Mesothelial cell of epicardium (in vitro differentiated cells): ENCODE measurements at places on chromosomes 4 and X. TPM values are rescaled to one million over a fixed set of nuclear protein-coding genes. Genes with fewer than 3 reads are reported as not detected.
A peak's percentile ranks its signal among the peaks of the same experiment; 100 is the strongest.

DNA sequence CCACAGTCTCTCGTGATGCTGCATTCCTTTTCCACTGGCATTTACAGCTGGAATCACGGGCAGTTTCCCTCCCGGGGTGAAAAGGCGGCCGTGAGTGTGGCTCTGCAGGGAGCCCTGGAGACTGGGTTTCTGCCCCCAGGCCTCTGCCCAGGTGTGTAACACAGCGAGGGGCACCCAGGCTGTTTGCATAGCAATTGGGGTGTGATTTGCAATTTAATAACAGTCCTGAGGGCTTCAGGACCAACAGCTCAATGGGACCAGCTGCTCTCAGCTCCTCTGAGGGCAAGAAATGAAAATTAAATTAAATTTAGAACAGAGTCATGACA lies 99.0 kb upstream of the SHOX start:
- no peaks in the 10 kb centered on the region for H3K4me1 ChIP-seq
- no peak overlapping the region for H3K27ac ChIP-seq
- peaks cover 11% of the 10 kb centered on the region for H3K27me3 ChIP-seq
- DNase-seq = no peak

GRCh38 chr4:131006388-131006787 lies 1910.4 kb downstream of the C4orf33 start:
- H3K4me3 ChIP-seq = no peak overlapping the region
- DNase-seq = no peak
- peaks cover 7% of the 10 kb centered on the region for H3K4me1 ChIP-seq

DNA sequence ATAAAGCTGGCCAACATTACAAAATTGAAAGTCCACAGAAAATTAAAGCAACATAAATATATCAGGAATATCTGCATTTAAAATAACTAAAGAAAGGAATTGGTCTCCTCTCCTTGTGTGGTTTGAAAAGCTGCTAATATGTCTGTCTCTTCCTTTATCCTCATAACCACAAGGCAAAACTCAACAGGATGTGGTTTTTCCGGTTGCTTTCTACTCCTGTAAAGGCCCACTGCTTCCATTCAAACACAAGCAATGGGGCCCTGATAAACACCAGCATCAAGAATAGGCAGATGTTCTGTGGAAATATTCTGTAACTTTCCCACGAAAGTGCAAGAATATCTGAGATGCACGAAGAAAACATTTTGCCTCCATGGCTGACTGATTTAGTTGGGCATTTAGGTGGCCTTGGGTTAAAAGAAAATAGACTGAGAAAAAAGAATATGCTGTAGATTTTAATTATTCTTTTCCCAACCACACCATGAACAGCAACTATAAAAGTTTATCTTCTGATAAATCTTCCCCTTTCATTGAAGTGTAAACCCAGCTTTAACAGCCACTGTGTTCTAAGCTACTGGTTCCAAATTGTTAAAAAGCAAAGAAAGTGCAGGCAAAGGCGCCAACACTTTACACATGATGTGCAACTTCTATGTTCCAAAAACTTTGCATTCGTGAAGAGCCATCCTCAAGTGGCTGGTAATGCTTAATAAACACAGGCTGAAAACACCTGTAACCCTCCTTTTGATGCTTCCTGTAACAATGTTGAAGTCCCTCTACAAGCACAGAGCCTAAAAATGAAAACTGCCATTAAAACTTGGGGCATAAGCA lies 50.5 kb upstream of the NDST3 start:
- no peaks in the 10 kb centered on the region for H3K27me3 ChIP-seq
- H3K36me3 ChIP-seq = no peaks in the 10 kb centered on the region

DNA sequence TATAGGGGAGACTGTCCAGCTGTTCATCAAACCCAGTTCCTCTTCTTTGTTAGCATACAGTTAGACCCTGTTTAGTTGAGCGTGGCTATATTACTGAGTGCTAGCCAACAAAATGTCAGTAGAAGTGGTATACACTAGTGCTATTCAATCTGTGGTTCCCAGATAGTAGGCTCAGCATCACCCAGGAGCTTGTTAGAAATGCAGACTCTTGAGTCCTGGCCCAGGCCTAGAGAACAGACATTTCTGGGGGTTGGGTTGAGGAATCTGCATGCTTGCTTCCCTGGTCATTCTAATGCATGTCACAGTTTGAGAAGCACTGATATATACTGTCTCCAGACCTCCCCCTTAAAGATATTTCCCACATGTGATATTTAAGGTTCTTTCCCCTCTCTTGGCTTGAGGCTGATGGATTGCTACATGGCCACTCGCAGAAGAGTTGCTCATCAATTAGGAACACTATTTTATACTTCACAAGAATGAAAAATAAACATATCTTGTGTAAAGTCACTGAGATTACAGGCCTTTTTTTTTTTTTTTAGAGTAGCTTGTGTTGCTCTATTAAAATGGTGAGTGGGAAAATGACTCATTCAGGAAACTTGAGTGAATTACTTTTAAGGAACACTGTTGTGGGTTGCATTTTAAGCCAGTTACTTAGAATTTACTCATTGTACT lies 289.0 kb downstream of the STIM2 start:
- no peak overlapping the region for H3K27ac ChIP-seq
- peaks cover 5% of the 10 kb centered on the region for H3K4me1 ChIP-seq
- H3K27me3 ChIP-seq = no peaks in the 10 kb centered on the region
- DNase-seq = no peak
- H3K36me3 ChIP-seq = no peaks in the 10 kb centered on the region

GRCh38 chr4:6200011-6200921 lies at the start of gene JAKMIP1:
Gene JAKMIP1, minus strand, starts transcription at chr4:6200549. Its CDS starts 87,699 bp downstream, at chr4:6112850.
- H3K27ac ChIP-seq = no peak within 1 kb of the TSS
- no peaks in the 10 kb centered on the region for H3K36me3 ChIP-seq
- peaks cover 3% of the 10 kb centered on the region for H3K4me1 ChIP-seq
- peak; percentile 94 for DNase-seq

- H3K36me3 ChIP-seq = peaks cover 22% of the 10 kb centered on the region
- peaks cover 21% of the 10 kb centered on the region for H3K4me1 ChIP-seq
- peak overlapping the region; percentile 31 for H3K27ac ChIP-seq
- no peak overlapping the region for H3K4me3 ChIP-seq
- DNase-seq = no peak
- H3K27me3 ChIP-seq = no peaks in the 10 kb centered on the region
Measured at GRCh38 chr4:84878090-84878489, 88.4 kb downstream of the WDFY3 start.

DNA sequence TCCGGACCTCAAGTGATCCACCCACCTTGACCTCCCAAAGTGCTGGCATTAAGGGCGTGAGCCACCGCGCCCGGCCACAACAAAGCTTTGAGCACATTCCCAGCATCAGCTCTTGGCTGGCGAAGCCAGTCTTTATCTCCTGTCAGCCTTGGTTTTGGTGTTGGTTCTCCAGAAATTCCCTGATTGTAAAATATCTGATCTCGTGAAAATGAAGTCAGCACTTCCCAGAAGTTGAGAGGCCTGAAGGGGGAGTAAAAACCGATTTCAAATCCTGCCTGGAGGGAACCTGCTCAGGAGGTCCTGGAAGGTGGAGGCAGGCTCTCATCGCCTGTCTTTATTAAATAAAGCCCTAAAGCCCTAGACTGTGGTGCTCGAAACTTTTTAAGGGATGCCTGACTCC lies 33.6 kb downstream of the PTTG2 start:
- peaks cover 65% of the 10 kb centered on the region for H3K4me1 ChIP-seq
- no peak overlapping the region for H3K27ac ChIP-seq
- no peak overlapping the region for H3K4me3 ChIP-seq
- no peak for DNase-seq
- no peaks in the 10 kb centered on the region for H3K27me3 ChIP-seq

The EXOC1L gene
- not detected in 3 replicates for total RNA-seq

- H3K36me3 ChIP-seq = peaks cover 5% of the 10 kb centered on the region
- no peak overlapping the region for H3K27ac ChIP-seq
- H3K4me1 ChIP-seq = peaks cover 21% of the 10 kb centered on the region
- H3K4me3 ChIP-seq = no peak overlapping the region
Measured at GRCh38 chr4:101197350-101197749, 150.0 kb downstream of the PPP3CA start.

DNA sequence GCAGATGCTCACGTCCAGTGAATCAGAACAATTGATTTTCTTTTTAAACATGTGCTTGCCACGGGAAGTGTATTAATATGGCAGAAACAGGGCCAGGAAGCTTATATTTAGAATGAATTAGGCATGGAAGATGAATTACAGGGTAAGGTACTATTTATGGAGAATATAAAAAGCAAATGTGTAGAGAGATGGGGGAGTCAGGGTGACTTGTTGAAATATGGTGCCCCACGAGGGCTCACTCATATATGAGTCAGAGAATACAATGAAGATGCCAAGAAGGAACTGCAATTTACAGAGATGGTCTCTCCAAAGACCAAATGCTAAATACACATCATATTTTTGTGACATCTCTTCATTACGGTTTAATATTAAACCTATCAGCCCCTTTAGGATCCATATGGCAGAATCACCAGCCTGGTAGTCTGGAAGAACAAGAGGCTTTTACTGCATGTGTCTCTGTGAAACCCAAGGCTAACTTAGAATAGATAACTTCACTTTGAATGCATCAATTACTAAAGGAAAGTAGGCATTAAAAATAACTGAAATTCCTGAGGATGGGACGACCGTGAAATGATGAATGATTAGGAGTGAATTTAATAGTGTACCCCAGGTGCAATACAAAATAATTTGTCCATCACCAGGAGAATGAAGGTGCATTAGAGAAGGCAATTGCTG lies 385.3 kb downstream of the ARHGAP24 start:
- no peaks in the 10 kb centered on the region for H3K4me1 ChIP-seq
- no peak for DNase-seq
- H3K27me3 ChIP-seq = no peaks in the 10 kb centered on the region
- H3K27ac ChIP-seq = no peak overlapping the region
- no peaks in the 10 kb centered on the region for H3K36me3 ChIP-seq

- peaks cover 30% of the 10 kb centered on the region for H3K27me3 ChIP-seq
- no peak for DNase-seq
- H3K27ac ChIP-seq = no peak within 1 kb of the TSS
- no peaks in the 10 kb centered on the region for H3K4me1 ChIP-seq
Measured at GRCh38 chr4:99574530-99575324, at the start of gene MTTP. Gene MTTP, plus strand, starts transcription at chr4:99574824. Its CDS starts 86 bp downstream, at chr4:99574910.

The LONRF3 gene
- 0.97 to 1.6 TPM (median 1.3 TPM) in 3 replicates for total RNA-seq

DNA sequence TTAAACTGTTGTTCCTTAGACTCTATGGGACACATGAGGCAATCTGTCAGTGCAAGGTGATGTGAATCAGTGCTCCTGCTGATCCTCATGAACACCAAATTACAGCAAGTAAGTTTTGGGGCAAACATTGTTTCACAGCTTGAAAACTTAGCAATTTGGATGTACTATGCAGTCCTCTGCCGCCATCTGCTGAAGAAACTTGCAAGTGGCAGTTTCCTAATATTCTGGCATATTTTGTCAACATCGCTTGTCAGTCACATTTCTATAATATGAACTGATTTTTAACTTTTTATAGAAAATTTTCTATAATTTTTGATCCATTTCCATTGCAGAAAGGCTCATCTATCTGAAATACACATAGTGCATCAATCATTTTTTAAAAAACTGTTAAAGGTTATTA lies 56.3 kb downstream of the ZAR1 start:
- no peak for DNase-seq
- no peaks in the 10 kb centered on the region for H3K27me3 ChIP-seq
- H3K36me3 ChIP-seq = peaks cover 26% of the 10 kb centered on the region
- H3K4me1 ChIP-seq = peaks cover 2% of the 10 kb centered on the region
- no peak overlapping the region for H3K4me3 ChIP-seq

The CXorf65 gene
- not detected in 3 replicates for total RNA-seq

DNA sequence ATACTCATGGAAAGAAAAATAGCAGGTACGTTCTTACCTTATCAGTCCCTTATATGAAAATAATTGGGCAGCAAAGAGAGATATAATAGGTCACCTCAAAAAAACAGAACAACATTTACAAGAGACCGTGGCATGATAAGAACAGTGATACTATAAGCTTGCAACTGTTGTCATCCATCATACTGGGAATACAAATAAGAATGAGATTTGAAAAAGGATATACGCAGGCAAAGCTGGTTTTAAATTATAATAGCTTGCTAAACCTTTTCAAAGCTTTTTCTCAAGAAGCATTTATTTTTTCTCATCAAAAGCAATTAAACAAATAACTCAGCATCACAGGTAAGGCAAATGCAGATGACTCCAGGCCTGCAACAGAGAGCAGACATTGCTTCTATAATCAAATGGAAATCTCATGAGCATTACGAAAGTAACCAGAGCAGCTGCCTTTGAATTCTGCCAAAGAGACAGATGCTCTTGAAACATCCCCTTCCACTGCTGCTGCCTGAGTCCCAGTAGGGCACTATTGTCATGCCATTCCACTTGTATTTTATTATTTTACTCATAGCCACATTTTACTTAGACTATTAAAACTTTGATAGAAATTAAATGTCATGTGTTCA lies 620.6 kb upstream of the GNPDA2 start:
- no peak overlapping the region for H3K4me3 ChIP-seq
- H3K27ac ChIP-seq = no peak overlapping the region
- no peaks in the 10 kb centered on the region for H3K4me1 ChIP-seq

The FDCSP gene
- total RNA-seq = 0.72 to 1.5 TPM (median 0.75 TPM) in 3 replicates

The PNMA5 gene
- not detected in 3 replicates for total RNA-seq

DNA sequence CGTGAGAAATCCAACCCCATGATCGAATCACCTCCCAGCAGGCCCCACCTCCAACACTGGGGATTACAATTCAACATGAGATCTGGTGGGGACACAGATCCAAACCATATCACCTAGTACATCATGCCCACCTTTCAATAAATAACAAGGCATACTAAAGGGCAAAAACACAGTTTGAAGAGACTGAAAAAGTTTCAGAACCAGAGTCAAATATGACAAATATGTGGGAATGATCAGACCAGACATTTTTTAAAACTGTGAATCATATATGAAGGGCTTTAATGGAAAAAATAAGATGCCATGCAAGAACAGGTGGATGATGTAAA lies 167.3 kb downstream of the CAMK2D start:
- no peaks in the 10 kb centered on the region for H3K27me3 ChIP-seq
- DNase-seq = no peak
- no peak overlapping the region for H3K27ac ChIP-seq
- H3K36me3 ChIP-seq = peaks cover 13% of the 10 kb centered on the region
- no peak overlapping the region for H3K4me3 ChIP-seq

DNA sequence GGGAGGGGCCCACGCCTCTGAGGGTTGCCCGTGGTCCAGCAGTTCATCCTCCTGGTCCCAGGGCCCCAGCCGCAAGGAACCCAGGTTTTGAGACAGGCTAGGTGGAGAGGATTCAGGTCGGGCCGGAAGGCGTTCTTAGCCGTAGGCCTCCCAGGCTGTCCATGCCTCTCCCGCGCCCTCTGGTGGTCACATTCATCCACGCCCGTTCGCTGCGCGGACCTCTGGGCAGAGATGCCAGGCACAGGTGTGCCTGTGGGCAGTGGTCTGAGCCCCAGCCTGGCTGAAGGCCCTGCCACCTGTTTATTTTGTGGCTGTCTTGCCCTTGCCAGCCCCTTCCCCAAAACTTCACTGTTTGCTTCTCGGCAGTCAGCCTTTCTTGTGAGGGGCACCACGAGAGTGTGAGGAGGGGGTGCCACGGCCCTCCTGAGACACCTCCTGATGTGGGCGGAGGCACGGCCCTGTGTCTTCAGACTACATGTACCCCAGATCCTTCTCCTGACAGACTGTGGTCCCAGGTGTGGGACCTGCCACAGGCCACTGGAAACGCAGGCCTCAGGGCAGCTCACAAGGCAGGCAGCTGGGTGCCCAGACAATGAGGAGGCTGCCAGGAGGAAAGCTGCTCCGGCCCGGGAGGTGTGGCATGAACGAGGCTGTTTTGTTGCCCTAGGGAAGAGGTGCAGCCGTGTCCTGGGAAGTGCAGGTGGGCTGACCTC lies 5.0 kb downstream of the UVSSA start:
- no peak overlapping the region for H3K4me3 ChIP-seq
- peaks cover 17% of the 10 kb centered on the region for H3K4me1 ChIP-seq
- peak overlapping the region; percentile 79 for H3K27ac ChIP-seq
- peak; percentile 75 for DNase-seq

- H3K36me3 ChIP-seq = peaks cover 4% of the 10 kb centered on the region
- no peaks in the 10 kb centered on the region for H3K27me3 ChIP-seq
- no peak for DNase-seq
- H3K4me3 ChIP-seq = no peak overlapping the region
Measured at GRCh38 chr4:84887824-84888223, 78.7 kb downstream of the WDFY3 start.
